B cell (primary cell): ENCODE measurements at places on chromosomes 2 and 18.

GRCh38 chr2:122315306-122315705, 559.9 kb downstream of the TSN start:
- no peak for DNase-seq

DNA sequence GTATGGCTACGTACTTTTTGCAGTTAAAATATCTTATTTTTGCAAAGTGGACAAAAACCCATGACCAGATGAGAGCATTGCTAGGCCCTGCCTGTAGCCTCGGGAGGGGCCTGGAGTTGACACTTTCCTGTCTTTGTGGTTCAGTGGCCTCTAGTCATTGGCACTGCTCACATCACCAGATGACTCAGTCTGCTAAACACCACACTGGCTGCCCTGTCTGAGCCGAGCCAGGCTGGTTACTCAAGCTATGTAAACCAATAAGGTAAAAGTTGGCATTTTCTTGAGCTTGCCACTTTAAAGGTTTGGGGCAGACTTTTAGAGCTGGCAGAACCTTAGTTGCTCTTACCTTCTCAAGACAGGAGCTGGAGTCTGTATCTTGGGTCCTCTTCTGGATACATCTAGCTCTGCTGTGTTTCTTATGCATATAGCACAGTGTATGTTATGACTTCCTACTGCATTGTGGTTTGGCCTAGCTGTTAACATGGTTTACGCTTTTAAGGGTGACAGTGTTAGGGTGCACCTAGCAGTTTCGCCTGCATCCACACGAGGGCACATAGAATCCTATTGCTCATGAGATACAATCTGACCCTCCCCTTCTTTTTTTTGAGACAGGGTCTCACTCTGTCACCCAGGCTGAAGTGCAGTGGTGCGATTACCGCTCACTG, 76.4 kb downstream of the AP1S3 start:
- DNase-seq = peak; percentile 34

GRCh38 chr2:237156031-237156856, 70.6 kb downstream of the COPS8 start:
- DNase-seq = no peak

- DNase-seq = no peak
Observed at GRCh38 chr2:9375857-9376428, 47.4 kb downstream of the ITGB1BP1 start.

DNA sequence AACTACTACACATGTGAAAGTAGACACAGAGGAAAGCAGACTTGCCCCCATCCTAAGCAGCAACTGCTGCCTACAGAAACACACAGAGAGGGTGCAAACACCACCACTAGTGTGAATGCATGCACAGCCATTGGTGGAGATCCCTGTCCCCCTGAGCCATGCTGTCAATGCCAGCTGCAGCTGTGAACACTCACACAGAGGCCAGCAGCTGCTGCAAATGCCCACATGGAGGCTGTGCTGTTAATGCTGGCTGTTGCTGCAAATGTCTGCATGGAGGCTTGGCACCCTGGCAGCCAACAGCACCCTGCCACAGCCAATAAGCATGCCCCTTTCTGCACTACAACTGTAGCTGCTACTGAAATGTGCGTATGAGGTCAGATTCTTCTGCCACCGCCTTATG, 355.0 kb downstream of the LNPK start:
- no peak for DNase-seq

- no peak for DNase-seq
Observed at GRCh38 chr2:229675569-229675968, 38.8 kb downstream of the DNER start.

GRCh38 chr2:212892193-212892592, 259.2 kb downstream of the IKZF2 start:
- DNase-seq = no peak
